ENCODE measurements at places on chromosomes 2 and 18.
A peak's percentile ranks its signal among the peaks of the same experiment; 100 is the strongest.

GRCh38 chr2:185780890-185781289, 42.3 kb downstream of the FSIP2 start:
- DNase-seq: no peak

GRCh38 chr2:143697744-143698143, 568.5 kb downstream of the ARHGAP15 start:
- no peak for DNase-seq

DNA sequence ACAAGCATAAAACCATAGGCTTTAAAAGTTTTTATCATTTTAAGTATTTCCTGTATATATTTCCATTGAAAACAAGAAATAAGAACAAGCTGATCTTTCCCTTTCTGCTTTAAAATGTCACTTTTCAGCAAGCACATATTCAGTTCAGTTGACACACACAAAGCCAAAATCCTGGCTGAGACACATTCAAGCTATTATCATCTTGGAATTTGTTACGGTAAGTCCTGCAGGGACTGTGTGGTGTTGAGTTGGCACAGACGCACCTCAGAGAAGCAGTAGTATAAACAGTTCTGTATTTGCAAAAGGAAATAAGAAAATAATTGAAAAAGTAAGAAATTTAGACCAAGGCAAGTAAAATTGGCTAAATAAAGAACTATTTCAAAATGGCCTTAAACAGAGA, 10.4 kb upstream of the DAW1 start:
- DNase-seq: no peak

GRCh38 chr2:69307579-69308064, 79.4 kb downstream of the GFPT1 start:
- no peak for DNase-seq

GRCh38 chr18:73696698-73697097, 450.9 kb downstream of the FBXO15 start:
- DNase-seq: no peak

GRCh38 chr2:157875641-157876065, 477 bp downstream of the ACVR1 start:
- no peak for DNase-seq

GRCh38 chr2:187548656-187549055, 5.6 kb downstream of the TFPI start:
- DNase-seq: no peak

DNA sequence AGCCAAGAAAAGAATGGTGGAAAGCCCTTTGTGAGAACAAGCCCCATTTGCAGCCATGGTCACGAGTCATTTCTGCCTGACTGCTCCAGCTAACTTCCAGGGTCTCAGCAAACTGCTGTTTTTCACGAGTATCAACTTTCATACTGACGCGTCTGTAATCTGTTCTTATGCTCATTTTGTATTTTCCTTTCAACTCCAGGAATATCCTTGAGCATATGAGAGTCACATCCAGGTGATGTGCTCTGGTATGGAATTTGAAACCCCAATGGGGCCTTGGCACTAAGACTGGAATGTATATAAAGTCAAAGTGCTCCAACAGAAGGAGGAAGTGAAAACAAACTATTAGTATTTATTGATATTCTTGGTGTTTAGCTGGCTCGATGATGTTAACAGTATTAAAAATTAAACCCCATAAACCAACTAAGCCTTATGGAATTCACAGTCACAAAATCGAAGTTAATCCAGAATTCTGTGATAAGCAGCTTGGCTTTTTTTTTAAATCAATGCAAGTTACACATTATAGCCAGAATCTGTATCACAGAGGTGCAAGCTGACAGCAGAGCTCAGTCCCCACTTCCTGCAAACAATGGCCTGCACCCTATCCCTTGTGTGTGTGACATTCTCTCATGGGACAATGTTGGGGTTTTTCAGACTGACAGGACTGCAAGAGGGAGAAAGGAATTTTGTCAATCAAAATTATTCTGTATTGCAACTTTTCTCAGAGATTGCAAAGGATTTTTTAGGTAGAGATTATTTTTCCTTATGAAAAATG, 26.1 kb downstream of the SLC14A1 start:
- DNase-seq: no peak

DNA sequence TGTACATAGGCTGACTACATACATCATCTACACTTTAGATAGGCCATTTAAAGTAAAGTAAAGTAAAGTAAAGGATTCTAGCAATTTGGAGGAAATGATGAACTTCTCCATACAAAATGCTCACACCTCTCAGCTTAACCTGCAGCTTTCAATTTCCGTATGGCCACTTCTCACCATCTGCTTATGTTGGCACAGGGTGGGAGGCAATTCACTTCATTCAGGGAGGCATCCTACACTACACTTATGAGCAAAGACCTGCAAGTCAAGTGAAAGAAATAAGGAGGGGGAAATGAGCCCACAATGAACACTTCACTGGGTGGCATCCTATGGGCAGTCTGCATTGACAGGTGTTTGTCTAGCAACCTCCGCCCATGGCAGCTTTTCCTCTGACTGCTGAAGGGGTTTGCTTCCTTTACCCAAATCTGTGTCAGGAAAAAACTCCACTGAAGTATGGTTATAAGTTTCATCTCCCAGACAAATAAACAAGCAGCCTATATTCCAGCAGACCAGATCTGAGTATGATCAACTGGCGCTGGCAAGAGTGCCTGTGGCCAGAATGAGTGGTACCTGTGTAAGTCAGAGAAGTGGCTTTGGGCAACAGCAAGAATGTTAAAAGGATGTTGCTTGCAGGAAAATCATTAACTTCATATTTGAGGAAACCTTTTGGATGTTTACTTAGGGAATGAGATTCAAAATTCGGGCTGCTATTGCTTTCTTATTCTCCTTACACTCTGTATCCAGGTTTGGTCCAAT, 449.1 kb downstream of the TGIF1 start:
- DNase-seq: peak; percentile 29

GRCh38 chr18:21057112-21057511, 54.5 kb downstream of the ROCK1 start:
- DNase-seq: no peak

DNA sequence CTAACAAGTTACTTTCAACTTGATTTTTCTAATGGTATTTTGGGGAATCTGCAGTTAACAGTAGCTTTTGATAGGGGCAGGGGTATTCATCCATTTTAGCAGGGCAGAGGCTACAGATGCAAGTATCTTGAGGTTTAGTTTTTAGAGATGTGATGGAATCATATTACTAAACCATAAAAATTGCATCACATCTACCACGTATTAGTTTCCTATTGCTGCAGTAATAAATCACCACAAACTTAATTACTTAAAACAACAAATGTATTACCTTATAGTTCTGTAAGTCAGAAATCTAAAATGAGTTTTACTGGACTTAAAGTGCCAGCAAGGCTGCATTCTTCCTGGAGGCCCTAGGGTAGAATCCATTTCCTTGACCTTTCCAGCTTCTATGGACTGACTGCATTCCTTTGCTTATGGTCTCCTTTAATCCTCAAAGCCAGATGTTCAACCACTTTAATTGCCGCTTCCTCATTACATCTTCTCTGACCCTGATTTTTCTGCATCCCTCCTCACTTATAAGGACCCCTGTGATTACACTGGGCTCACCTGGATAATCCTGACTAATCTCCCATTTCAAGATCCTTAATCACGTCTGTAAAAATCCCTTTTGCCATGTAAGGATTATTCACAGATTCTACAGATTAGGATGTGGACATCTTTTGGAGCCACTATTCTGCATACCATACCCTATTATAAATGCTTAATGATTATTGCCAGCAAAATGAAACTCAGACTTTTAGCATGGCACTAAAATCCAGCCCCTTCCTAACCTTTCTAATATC, 21.9 kb upstream of the EXOC6B start:
- no peak for DNase-seq

- DNase-seq: no peak
These were observed 21.8 kb downstream of the CFLAR start for GRCh38 chr2:201137505-201138400.

GRCh38 chr2:145692971-145693478, 1173.1 kb upstream of the ZEB2 start:
- peak; percentile 57 for DNase-seq

- no peak for DNase-seq
These were observed 269.3 kb upstream of the ID2 start for GRCh38 chr2:8412586-8412985.

GRCh38 chr18:71554686-71555085, 989.5 kb downstream of the CBLN2 start:
- no peak for DNase-seq

- DNase-seq: no peak
These were observed 2.8 kb downstream of the PREPL start for GRCh38 chr2:44358503-44358902.

- no peak for DNase-seq
These were observed 27.7 kb downstream of the FHL2 start for GRCh38 chr2:105371156-105371555.

- no peak for DNase-seq
These were observed 77.1 kb upstream of the CTAGE1 start for GRCh38 chr18:22494771-22495170.

- DNase-seq: no peak
These were observed 335 bp downstream of the ERFE start for GRCh38 chr2:238159071-238159539.

DNA sequence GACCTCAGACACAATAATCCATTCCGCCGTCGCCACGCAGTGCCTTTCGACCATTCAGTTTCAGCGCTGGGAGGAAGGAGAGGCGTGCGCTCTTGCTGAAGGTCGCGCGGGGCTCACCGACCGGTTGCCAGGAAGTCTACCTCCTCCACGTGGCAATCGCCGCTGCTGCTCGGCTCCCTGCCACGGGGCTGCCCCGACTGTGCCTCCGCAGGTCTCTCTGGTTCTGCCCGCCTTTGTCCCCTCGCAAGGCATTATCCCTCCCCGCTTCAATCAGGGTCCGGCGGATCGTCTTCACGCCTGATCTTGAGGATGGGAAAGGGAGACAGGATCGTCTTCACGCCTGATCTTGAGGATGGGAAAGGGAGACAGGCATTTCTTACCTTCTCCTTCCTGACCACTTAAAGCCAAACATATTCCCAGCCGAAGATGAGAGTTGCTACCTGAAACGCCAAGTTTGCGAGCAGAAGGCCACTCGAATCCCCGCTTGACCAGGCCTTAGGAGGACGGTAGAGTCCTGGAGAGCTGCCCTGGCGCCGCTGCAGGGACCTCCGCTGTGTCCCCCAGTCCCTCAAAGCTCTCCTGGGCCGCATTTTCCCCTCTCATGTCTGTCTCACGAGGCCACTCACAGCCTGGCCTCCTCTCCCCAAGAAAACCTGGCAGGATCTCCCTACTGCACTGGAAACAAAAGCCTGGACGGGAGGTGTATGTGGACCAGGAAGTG, 4.3 kb upstream of the GPR45 start:
- no peak for DNase-seq

- DNase-seq: peak; percentile 65
These were observed 52.0 kb upstream of the FAM171B start for GRCh38 chr2:186641807-186642321.

GRCh38 chr2:231470246-231470900, 6.1 kb upstream of the NCL start:
- DNase-seq: no peak
